Right renal pelvis (tissue), 4 donors: ENCODE measurements at places on chromosomes 1 and 21. TPM values are rescaled to one million over a fixed set of nuclear protein-coding genes. Genes with fewer than 3 reads are reported as not detected.

- no peak for DNase-seq
Measured at GRCh38 chr1:225602590-225603206, 50.2 kb downstream of the ENAH start.

GRCh38 chr21:43917515-43918384 is 52.7 kb downstream of the AGPAT3 start:
- no peak for DNase-seq

DNA sequence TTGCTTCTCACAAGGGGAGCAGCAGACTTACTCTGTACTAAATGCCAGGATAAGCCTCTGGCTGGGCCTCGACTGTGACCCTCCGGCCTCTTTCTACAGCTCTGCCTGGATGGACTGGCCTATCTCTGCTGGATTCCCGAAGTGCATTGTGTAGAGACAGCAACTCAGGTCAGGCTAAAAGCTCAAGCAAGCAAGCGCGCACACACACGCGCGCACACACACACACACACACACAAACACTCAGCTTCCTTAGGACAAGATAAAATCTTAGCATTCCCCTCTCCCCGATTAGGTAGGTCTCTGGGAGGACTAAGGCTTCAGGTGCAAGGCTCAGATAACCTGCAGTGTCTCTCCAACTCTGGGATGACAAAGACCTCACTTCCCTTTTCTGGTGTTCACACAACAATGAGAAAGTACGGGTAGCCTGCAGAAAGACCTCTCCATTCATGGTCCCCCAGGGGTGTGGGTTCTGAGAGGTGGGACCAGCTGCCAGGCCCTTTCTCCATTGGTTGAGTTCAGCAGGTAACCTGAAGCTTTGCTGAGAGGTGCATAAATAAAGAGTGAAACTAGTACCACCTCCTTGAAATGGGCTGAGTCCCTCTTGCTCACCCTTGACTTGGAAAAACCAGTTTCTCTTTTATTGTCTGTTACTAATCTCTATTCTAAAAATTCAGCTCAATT is 155.1 kb upstream of the CAMK1G start:
- DNase-seq: no peak

- DNase-seq: no peak
Measured at GRCh38 chr1:167854184-167854583, 59.8 kb downstream of the ADCY10 start.

- no peak for DNase-seq
Measured at GRCh38 chr1:105664495-105664894, 1392.0 kb upstream of the PRMT6 start.

DNA sequence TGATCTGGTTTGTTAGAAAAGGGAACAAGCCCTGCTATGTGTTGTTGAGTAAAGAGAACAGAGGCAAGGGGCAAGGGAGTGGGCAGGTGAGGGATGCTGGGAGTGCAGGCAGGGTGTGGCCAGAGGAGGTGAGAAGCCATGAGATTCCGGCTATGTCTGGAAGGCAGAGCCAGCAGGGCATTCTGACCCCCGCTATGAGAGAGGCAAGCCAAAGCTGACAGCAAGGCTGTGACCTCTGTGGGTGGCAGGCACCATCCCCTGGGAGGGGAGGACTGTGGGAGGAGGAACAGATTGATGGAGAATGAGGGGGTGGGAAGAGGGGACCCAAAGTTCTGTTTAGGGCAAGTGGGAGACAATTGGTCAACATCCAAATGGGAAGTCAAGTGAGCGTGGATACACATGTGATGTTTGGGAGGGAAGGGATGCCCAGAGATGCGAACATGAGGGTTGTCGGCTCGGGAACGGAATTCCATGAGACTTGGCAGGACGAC is 19.5 kb upstream of the PADI6 start:
- DNase-seq: no peak

GRCh38 chr1:195656780-195657179 is 951.5 kb downstream of the KCNT2 start:
- DNase-seq: no peak

GRCh38 chr21:15557925-15558324 is 171.9 kb upstream of the USP25 start:
- DNase-seq: no peak

GRCh38 chr1:23546897-23547584 is 12.3 kb downstream of the ID3 start:
- no peak for DNase-seq

The HAO2 gene
- 82.4 TPM for polyA plus RNA-seq

The CHRNB2 gene
- polyA plus RNA-seq: 0.53 TPM

The GNAT2 gene
- polyA plus RNA-seq: not detected

The INKA2 gene
- 4.6 TPM for polyA plus RNA-seq

The SAMSN1 gene
- polyA plus RNA-seq: 5.0 TPM

The SV2A gene
- polyA plus RNA-seq: 8.4 TPM

The MYCL gene
- polyA plus RNA-seq: 7.8 TPM
